ENCODE measurements at places on chromosomes 5 and 9.

DNA sequence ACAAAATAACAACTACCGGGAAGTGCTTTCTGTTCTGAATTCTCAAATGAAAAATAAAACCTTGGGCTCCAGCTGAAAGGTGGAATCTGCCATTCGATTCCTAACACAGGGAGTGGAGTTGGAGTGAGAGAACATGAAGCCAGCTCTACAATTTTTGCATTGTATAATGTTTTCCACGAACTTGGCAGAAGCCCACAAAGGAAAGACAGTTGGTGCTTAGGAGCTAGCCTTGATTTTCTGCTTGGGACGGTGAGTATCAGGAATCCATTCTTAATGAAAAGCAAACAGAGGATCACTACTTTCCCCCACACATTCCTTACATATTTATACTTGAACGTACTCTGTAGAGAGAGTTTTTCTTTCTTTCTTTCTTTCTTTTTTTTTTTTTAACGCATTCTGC, 74.2 kb upstream of the FBXL7 start:
- no peaks in the 10 kb centered on the region for H3K27me3 ChIP-seq
- H3K27ac ChIP-seq = no peak overlapping the region
- H3K4me1 ChIP-seq = no peaks in the 10 kb centered on the region
- H3K36me3 ChIP-seq = no peaks in the 10 kb centered on the region
- no peak for DNase-seq

GRCh38 chr9:131043087-131043486, 34.1 kb downstream of the LAMC3 start:
- peaks cover under 1% of the 10 kb centered on the region for H3K4me1 ChIP-seq
- no peaks in the 10 kb centered on the region for H3K27me3 ChIP-seq
- no peak overlapping the region for H3K4me3 ChIP-seq

GRCh38 chr9:38181866-38182265, 112.8 kb upstream of the SHB start:
- H3K4me3 ChIP-seq = no peak overlapping the region
- H3K36me3 ChIP-seq = no peaks in the 10 kb centered on the region
- no peaks in the 10 kb centered on the region for H3K4me1 ChIP-seq
- DNase-seq = no peak

- no peak for DNase-seq
- no peaks in the 10 kb centered on the region for H3K27me3 ChIP-seq
- H3K4me1 ChIP-seq = no peaks in the 10 kb centered on the region
- no peak overlapping the region for H3K27ac ChIP-seq
These were observed 36.5 kb downstream of the SYK start for GRCh38 chr9:90838098-90838497.

- no peaks in the 10 kb centered on the region for H3K36me3 ChIP-seq
- no peak overlapping the region for H3K4me3 ChIP-seq
- DNase-seq = no peak
- no peaks in the 10 kb centered on the region for H3K4me1 ChIP-seq
- no peak overlapping the region for H3K27ac ChIP-seq
- no peaks in the 10 kb centered on the region for H3K27me3 ChIP-seq
These were observed 31.6 kb downstream of the LMNB1 start for GRCh38 chr5:126808521-126808988.

GRCh38 chr5:165003283-165003682, 1497.9 kb downstream of the MAT2B start:
- DNase-seq = no peak
- no peaks in the 10 kb centered on the region for H3K4me1 ChIP-seq
- H3K36me3 ChIP-seq = no peaks in the 10 kb centered on the region
- H3K4me3 ChIP-seq = no peak overlapping the region

- H3K27ac ChIP-seq = peak overlapping the region; percentile 76
- H3K4me1 ChIP-seq = peaks cover 20% of the 10 kb centered on the region
- H3K4me3 ChIP-seq = peak overlapping the region; percentile 90
These were observed 516 bp downstream of the MRPL41 start for GRCh38 chr9:137552022-137552768.

DNA sequence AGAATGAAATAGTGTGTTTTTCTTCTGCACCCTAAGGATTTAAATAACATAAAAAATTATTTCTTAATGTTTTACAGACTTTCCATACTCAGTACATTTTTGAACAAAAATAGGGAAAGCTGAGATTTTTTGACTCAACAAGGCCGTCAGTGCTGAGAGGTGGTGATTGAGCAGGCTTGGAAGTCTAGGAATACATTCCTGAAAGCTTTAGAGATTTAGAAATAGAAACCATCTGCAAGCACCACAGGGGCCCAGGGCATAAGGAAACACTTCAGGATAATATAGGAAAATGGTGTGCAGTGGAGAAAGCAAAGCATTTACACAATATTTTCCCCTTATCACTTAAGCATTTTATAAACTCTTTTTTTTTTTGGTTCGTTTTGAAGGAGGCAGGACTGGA, 5.2 kb downstream of the BASP1 start:
- no peak overlapping the region for H3K4me3 ChIP-seq
- H3K36me3 ChIP-seq = no peaks in the 10 kb centered on the region

DNA sequence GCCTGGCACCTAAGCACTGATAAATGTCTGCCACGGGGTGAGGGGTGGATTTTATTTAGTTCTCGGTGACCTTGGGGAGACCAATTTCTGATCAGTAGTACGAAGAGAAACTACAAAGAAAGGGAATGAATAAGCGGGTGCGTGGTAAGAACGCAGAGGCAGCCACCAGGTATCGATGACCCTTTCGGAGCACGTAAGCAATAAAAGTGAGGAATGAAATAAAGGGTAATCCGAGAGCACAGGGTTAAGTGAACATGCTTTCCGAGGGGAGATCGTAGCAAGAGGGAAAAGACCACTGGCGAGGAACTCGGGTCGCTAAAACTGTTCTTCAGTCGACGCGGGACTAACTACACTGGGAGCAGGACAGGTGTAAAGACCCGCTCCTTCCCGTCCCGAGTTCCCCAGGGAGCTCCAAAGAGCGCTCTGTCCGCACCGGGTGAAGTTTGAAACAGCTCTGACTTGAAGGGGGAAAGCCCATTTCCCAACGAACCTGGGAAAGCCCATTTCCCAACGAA, 1.1 kb downstream of the ELOVL7 start:
- H3K4me3 ChIP-seq = peak overlapping the region; percentile 57
- no peaks in the 10 kb centered on the region for H3K36me3 ChIP-seq
- H3K27ac ChIP-seq = peak overlapping the region; percentile 55
- peaks cover 12% of the 10 kb centered on the region for H3K4me1 ChIP-seq
- no peak for DNase-seq

- DNase-seq = no peak
- H3K4me1 ChIP-seq = peaks cover 32% of the 10 kb centered on the region
These were observed 265.2 kb downstream of the GADD45G start for GRCh38 chr9:89869793-89870580.

- no peak overlapping the region for H3K4me3 ChIP-seq
- no peaks in the 10 kb centered on the region for H3K36me3 ChIP-seq
- no peaks in the 10 kb centered on the region for H3K4me1 ChIP-seq
- DNase-seq = no peak
- no peaks in the 10 kb centered on the region for H3K27me3 ChIP-seq
These were observed 340.9 kb downstream of the EFNA5 start for GRCh38 chr5:107329850-107330249.

DNA sequence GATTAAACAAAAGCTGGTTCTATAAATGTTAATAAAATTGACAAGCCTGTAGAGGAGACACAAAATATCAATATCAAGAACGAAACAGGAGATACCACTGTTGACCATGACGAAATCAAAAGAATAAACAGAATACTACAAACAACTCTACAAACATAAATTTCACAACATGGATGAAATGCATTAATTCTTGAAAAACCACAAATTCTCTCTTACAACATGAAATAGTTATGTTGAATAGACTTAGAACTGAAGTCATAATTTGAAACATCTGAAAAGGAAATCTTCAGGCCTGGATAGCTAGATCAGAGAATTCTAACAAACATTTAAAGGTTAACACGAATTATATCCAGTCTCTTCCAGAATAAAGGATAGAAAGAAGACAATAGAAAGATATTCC, 6.9 kb upstream of the SPATA31C1 start:
- no peaks in the 10 kb centered on the region for H3K36me3 ChIP-seq
- no peak for DNase-seq
- no peaks in the 10 kb centered on the region for H3K4me1 ChIP-seq
- H3K27ac ChIP-seq = no peak overlapping the region
- no peaks in the 10 kb centered on the region for H3K27me3 ChIP-seq

DNA sequence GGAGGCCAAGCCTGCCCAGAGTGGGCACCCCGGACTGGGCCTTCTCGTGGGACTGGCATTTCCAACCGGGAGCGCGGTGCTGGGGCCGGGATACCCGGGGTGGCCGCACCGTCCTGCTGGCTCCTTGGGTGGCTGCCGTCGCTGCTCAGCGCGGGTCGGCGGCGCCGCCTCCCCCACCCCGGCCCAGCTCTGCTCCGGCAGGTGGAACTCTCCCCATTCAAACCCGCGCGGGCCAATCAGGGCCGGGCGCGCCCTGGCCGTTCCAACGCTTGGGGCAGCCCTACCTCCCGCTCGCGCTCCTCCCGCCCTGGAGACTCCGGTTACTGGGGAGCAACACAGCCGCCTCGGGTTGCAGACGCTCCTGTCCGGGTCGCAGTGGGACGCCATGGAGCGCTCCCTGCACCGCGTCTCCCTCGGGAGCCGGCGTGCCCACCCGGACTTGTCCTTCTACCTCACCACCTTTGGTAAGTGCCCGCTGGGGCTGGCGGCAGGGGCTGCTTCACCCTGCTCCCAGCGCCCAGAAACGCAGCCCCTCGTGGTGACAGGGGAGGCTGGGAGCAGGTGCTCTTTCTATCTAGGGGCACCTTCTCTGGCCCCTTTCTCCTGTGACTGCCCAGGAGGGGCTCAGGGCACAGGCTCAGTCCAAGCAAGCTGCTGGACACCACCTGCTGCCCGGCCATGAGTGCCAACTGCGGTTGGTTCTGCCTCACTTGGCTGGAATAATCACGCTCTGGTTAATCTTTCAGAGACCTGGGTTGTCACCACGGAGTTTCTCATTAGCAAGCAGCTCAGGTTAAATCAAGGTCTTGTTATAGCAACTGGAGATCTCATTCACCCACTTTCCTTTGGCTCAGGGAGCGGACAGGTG, at the start of gene RGS3:
RGS3 (plus strand) TSS at position 310 of the 868 bp plus-strand sequence; CDS start at position 386, 76 bp downstream.
- H3K4me3 ChIP-seq = peak within 1 kb of the TSS; percentile 26
- H3K27me3 ChIP-seq = no peaks in the 10 kb centered on the region
- H3K36me3 ChIP-seq = no peaks in the 10 kb centered on the region
- no peak within 1 kb of the TSS for H3K27ac ChIP-seq
- no peak for DNase-seq
- peaks cover 11% of the 10 kb centered on the region for H3K4me1 ChIP-seq

Measured in vagina (tissue), 2 donors.